ENCODE measurements at places on chromosomes 11 and 22.

GRCh38 chr11:43579919-43580276 is 100.6 kb upstream of the HSD17B12 start:
- DNase-seq = no peak

GRCh38 chr11:64304316-64305072 is 830 bp upstream of the ESRRA start:
- peak; percentile 85 for DNase-seq

DNA sequence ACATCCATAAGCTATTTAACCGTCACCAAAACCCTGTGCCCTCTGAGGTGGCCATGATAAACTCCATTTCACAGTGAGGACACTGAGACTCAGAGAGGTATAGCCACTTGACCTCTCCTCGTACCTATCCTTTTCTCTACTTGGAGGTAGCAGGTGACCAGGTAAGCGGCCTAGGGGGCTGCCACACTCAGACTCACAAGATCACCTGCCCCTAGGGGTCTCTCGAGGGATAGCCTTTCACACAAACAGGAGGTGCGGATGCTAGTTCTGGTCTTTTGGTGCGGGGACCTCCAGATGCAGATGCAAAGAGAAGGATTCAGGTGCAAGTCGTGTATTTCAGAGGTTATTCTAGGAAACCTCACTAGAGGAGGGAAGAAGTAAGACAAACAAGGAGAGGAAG is 14.6 kb downstream of the MS4A18 start:
- no peak for DNase-seq

- DNase-seq = no peak
These were observed 5.9 kb upstream of the PHF21A start for GRCh38 chr11:46127150-46127638.

GRCh38 chr22:32858121-32858703 is 56.7 kb downstream of the TIMP3 start:
- no peak for DNase-seq

DNA sequence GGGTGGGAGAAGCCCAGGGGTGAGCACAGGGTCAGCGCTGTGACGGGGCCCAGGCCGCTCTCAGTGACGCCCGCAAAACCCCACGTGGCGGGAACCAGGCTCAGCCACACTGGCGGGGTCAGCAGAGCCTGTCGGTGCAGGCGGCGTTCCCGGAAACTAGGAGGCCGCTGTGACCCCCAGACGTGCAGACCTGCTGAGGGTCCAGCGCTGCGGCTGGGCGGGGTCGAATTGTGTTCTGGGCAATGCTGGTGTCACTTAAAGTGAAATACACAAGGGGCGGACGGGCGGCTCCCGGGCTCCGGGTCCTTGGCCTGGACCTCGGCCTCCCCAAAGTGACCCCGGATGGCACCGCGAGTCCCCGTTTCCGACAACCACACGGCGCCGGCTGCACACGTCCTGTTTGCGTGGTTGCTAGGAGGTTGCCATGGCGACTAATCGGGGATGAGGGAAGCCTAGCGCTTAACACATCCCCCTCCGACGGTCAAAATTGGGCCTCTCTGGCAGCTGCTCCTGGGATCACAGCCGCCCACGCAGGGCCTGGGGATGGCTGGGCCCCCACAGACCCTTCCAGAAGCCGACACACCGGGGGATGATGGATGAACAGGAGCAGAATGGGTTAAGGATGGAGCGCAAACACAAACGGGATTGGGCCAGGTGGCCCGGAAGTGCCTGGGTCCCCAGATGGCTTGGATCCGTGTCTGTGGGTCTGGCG is 81.7 kb upstream of the PRR5 start:
- peak; percentile 79 for DNase-seq

DNA sequence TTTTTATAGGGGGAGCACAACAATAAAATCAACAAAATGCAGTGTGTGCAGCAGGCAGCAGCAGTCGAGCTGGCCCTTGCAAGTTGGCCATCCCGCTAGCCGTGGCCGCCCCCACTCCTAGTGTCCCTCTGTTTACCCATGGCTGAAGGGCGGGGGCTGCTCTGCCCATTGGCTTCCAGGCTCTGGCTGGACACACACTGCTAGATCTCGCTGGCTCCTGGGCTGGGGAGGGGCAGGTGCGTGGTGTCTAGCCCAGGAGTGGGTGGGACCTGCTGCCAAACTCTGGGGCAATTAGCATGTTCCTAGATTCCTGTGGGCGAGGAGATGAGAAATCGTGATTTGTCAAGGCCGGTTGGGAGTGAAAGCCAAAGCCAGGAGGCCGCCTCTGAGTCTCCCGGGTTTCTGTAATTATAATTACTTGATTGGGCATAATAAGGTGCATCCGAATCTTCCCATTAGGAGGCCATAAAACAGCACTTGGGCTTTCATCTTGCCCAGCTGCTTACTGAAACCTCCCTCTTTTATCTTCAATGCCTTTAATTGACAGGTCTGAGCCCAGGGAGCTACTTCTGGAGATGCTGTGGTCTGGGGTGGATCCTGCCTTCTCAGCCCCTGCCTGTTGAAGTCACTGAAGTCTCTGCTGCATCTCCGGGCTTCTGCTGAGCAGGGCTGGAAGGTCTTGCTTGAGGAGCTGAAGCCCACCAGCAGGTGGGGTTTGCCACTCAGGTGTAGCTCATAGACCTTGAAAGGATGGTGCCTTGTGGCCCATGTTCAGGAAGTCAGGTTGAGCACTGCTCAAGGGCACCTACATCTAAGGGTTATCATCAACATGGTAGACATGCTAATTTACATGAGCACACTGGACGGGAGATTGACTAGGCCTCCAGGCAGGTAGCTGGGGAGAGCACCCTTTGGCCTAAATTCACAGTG is 44.5 kb upstream of the DKK3 start:
- no peak for DNase-seq

DNA sequence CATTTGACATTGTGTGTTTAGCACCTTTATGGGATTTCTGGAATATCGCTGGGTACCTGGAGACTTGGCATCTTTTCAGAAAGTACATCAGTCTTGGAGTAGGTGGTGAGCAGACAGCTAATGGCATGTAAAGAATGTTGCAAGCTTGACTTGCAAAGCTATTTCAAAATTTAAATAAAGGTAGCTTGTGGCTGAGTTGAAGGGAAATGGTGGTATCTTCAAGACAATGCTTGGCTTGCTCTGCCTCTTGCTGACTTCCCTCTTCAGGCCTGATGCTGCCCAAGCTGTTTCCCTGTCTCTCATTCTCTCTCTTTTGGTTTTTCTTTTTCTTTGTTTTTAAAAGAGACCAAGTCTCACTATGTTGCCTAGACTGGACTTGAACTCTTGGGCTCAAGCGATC is 13.2 kb downstream of the ZNRF3 start:
- no peak for DNase-seq

DNA sequence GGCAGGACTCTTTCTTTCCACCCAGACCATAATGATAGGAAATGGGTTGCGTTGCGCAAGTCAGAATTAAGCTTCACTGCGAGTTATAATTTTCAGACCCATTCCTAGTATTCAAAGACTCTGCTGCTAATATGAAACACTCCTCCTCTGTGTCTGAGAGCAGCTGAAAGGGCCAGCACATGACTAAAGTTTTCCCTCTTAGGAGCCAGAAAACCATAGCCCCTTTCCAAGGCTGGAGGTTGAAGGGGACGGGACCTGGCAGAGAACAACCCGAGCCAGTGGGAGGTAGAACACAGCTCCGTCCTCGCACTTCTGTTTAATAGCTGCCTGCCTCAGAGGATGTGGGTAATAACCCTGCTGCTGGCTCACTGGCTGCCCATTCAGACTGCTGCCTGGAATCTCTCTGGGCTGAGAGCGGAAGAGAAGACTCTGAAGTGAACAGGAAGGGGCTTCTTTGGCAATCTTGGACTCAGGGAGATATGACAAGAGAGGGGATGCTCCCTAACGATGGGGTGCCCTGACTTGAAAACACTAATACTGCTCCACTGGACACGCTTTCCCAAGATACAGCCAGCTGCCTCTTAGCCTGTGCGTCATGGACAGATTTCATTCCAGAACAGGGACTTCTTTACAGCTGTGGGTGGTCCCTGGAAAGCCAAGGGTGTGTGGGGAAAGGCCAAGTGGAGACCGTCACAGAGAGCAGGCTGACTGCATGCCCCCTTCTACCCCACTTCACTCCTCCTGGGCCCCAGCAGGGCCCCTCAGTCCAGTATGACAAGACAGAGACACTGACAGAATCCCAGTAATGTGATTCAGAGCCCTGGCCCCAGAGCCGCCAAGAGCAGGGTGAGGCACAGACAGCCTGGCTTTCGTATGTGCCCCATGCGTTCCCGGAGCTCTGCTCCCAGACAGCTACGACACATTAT is 156.9 kb downstream of the FEZ1 start:
- DNase-seq = no peak

GRCh38 chr11:126914941-126915340 is 85.6 kb downstream of the KIRREL3 start:
- DNase-seq = no peak

DNA sequence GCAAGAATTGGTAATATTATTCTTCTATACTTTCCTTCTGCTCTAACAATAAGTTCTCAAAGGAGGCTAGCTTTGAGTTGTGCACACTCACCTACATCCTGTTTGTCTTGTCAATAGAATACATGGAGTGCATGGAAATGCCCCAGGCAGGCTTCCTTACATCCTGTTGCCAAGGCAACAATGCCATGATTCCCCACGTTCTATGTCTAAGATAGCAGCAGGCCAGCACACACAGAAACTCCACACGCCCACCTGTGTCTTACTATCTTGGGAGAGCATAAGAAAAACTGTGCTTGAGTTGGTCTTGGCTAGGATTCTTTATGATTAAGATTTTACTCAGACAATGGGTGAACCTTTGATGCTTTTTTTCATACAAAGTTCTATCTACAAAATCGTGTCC is 379.2 kb downstream of the AASDHPPT start:
- no peak for DNase-seq

DNA sequence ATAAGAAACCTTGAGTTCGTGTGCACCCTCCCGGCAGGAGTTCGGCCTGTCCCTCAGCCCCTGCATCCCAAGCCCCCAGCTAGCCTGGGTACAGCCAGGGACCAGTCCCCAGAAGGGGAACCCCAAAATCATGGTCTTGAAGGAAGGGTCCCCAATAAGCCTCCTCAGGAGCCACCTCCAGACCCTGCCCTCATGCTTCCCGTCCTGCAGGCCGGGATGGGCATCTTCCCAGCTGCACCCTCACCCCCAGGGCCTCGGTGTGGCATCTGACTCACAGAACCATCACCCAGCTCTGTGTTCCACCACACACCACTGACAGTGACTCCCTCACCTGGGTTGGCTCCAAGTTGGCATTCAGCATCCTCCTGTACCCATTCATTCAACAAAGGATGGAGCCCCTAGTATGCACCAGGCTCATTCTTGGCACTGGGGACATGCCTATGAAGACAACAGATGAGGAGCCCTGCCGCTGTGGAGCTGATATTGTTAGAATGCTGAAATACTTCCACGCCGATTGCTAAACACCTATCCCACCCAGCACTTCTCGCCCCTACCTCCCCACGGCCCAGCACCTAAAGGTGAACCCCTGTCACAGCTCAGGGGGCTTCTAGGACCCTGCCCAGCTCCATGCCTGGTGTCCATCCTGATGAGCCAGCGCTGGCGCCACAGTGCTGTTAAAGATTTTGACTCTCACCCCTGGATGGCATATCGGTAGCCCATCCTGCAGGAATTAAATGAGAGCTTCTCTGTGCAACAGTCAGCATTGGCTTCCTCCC is 77.8 kb downstream of the BUD13 start:
- no peak for DNase-seq

DNA sequence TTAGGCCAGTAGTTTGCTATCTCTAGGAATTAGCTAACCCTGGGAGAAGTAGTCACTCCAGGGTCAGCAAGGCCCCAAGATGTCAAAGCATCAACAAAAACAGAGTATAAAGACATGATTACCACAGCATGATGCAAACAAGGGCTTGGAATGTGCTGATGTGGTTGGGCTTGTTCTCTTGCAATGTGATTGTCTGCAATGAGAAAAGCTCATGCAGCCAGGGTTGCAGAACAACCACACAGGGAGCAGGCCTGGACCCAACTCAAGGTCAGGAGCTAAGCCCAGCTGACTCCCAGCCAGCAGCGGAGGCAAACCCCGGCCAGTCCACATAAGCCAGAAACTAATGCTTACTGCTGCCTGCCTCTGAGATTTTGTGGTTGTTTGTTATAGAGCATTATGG is 132.4 kb upstream of the ZC3H12C start:
- no peak for DNase-seq

GRCh38 chr11:35598254-35599125 is 19.8 kb upstream of the FJX1 start:
- DNase-seq = no peak

GRCh38 chr11:2306877-2307500 is 5.2 kb downstream of the TSPAN32 start:
- no peak for DNase-seq
